Anterior cingulate cortex (tissue), 58 donors: ENCODE measurements at places on chromosomes 4 and X.

- no peak for DNase-seq
Observed at GRCh38 chrX:71622576-71623450, 4.5 kb upstream of the CXCR3 start.

GRCh38 chr4:41409594-41409895 lies 128.4 kb upstream of the LIMCH1 start:
- no peak for DNase-seq

- no peak for DNase-seq
Observed at GRCh38 chrX:47644557-47645091, 5.7 kb downstream of the ELK1 start.

GRCh38 chr4:41537292-41537890 lies 566 bp upstream of the LIMCH1 start:
- DNase-seq, result no peak

DNA sequence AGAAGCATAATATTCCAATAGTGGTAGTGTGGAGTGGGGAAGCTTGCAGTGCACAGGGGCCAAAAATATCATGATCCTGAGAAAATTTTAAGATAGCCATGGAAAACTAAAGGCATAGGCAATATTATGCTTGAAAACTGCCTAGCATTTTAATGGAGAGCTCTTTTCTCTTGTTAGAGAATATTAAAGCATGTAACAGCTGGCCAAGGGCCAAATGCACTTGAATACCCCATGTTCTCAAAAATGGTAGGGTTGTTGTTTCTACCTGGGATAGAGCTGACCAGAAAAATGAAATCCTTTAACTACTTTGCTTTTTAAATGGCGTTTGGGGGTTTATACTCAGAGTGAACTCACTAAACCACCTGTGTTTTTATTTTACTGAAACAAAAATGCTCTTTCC lies 739.6 kb upstream of the SLIT2 start:
- DNase-seq, result no peak

GRCh38 chr4:39682138-39682537 lies 15.8 kb upstream of the UBE2K start:
- DNase-seq, result no peak

DNA sequence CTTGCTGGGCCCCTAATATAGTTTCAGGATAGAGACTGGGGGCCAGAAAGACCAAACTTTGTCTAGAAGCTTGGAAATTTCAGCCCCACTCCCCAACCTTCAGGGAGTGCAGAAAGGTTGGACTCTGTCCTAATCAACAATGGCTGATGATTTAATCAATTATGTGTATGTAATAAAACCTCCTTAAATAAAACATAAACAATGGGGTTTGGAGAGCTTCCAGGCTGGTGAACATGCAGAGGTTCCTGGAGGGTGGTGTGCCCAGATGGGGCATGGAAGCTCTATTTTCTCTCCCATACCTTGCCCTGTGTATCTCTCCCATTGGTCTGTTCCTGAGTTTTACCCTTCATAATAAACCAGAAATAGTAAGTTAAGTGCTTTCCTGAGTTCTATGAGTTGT lies 174.2 kb downstream of the GC start:
- DNase-seq, result no peak

- no peak for DNase-seq
Observed at GRCh38 chrX:109508915-109509314, 27.0 kb upstream of the GUCY2F start.

- no peak for DNase-seq
Observed at GRCh38 chr4:39841894-39842293, 135.8 kb downstream of the PDS5A start.

- no peak for DNase-seq
Observed at GRCh38 chrX:18596096-18596495, 75.8 kb downstream of the RS1 start.

DNA sequence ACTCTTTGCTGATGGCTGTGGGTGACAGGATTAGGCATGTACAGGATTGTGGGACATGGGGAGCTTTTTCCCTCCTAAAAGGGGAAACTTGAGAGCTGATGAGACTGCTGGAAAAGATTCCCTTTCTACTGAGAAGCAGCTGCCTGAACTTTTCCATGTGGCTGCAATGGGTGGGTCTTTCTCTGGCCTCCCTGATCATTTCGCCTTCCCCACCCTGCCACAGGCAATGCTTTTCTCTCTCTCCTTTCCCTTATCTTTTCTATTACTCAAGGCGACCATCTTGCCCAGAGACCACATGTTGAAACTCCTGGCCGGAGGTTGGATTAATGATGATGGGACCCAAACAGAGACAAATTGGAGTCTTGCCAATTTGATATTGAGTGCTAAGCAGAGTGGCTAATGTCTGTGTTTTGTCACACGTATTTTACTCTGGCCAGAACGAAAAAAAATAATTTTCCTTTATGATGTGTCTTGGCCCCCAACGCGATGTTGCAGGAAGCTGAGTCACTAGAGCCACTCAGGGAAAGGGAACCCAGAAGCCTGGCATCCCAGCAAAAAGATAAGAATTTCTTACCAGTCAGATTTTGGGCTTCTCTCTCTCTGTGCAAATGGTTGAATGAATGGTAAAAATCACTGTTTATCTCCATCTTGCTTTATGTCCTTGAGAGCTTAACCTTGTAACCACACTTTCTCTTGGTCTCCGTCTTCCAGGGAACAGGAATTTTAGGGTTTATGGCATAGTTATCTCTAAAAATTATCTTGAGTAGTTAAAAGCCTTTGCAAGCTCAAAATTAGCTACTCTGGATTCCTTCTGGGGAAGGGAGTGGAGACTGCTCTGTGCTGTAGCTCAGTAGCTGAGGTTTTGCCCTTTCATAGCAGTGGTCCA lies 19.4 kb upstream of the ATP8A1 start:
- DNase-seq, result no peak

GRCh38 chrX:31608638-31609037 lies 536.8 kb upstream of the FTHL17 start:
- DNase-seq, result no peak

GRCh38 chr4:85613901-85614300 lies 139.0 kb downstream of the ARHGAP24 start:
- no peak for DNase-seq

DNA sequence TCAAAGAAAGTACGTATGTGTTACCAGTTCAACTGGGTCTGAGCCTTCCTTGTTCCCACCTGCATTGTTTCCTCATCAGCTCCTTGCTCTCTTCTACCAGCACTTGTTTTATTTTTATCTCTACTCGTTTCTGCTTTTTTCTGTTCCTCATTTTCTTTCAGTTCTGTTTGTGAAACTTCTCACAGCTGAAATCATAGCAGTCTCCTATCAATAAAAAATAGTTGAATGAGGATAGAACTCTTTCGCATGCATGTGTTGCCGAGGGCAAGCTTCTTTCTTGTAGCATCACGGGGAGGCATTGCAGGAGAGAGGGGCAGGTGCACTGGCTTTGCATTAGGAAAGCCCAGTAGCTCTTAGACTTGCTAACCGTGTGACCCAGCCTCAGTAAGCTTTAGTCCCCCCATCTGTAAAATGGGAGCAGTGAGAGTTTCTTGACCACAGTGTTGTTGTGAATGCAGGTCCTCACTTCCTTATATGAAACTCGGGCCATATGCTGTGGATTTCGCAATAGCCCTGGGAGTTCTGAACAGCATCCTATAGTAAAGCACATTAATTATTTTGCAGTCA lies 24.7 kb downstream of the OFD1 start:
- DNase-seq, result no peak

DNA sequence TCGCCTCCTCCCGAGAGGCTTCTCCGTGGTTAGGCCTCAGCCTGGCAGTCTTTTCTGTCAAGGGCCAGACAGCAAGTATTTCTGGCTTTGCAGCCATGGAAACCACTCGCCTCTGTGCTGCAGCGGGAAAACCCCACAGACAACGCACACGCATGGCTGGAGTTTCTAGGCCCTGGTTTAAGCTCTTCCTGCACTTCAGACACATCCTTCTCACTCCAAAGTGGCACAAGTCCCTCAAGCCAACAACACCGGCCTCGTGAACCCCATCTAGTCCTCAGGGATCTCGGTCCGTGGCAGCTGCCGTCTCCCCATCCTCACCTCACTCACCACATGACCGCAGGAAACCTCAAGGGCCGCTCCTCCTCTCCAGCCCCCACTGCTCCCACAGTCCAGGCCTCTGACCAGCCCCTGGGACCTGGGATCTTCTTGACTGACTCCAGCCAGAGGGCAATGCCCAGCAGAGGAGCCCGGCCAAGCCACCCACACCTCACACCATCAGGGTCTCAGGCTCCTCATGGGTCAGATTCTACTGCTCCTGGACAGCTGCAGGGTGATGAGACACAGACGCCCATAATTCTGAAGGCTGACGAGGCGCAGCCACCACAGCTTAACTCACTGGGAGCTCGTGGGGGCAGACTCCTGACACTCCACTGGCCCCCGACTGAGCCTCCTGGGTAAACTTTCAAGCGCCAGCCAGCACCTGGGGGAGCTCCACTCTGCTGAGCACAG lies 21.7 kb downstream of the LETM1 start:
- DNase-seq, result no peak

DNA sequence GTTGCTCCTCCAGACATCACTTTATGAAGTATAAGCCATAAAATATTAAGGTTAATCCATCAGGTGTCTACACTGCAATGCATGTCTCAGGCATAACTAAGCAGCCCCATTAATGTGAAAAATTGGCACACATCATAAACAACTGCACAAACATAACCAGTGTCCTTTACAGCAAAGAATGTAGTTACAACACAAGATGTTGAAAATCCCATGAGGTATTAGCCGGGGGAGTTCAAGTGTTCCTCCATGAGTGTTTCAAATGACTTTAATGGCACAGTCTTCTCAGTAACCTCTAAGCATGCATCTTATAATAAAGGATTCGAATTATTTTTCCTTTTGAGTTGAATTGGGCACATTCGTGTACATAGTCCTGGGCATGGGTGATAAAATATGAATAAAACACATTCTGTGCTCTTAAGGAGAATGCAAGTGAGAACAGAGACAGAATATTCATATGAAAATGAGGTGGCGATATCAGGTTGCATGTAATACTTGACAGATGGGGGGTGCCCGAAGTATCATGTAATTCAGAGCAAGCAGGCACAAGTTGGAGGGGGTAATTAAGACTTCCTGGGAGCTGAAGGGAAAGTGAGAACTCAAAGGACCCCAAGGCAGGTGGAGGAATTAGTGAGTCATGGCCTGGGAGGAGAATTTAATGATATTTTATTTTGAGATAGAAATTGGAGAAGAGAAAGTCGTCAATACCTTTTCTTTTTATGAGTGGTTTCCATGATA lies 18.2 kb upstream of the VCX2 start:
- DNase-seq, result no peak

DNA sequence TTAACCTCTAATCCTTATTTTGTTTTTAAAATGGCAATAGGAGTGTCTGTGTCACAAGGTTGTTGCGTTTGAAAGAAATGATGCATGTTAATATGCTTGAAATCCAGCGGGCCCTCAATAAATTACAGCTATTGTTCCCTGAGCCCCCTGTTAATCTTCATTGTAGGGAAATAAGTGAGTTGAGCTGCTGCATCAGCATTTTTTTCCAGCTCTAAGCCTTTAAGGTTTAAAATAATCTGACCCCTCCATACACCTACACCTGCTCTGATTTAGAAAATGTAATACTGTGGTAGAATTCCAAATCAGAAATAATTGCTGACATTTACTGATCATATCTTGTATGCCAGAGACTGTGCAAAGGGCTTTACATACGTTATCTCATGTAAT lies 2.6 kb upstream of the MSMO1 start:
- DNase-seq, result no peak

DNA sequence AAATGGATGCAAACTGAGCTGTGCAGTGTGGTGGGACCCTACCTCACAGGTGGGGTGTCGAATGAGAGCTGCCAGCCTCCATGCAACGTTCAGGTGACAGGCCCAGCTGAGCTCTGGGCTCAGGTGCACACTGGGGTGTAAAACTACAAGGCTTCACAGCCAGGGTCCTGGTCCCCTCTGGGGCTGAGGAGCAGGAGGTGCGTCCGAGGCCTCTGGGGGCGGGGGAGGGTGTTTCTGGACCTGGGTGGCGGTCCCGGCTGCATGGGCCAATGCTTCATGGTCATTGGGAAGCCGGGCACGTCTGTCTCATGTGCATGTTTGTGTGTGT lies 26.5 kb upstream of the SORCS2 start:
- no peak for DNase-seq

DNA sequence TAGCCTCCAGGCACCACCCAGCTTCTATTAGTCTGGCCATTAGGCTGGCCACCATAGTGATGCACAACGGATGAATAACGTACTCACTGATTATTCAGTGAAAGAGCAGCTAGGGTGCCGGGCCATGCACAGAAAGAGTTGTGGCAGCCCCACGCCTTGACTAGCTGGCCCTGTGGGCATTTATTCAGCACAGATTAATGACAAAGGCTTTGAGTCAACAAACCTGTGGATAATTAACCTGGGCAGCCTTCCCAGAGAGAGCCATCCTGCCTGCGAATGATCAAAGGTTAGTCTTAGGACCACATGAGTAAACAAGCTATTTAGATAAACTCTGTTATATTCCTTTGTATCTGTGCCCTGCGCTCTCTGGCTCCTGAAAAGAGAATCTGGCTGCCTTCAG lies 37.2 kb downstream of the MAP9 start:
- DNase-seq, result no peak

- no peak for DNase-seq
Observed at GRCh38 chr4:101019941-101020401, 327.4 kb downstream of the PPP3CA start.

DNA sequence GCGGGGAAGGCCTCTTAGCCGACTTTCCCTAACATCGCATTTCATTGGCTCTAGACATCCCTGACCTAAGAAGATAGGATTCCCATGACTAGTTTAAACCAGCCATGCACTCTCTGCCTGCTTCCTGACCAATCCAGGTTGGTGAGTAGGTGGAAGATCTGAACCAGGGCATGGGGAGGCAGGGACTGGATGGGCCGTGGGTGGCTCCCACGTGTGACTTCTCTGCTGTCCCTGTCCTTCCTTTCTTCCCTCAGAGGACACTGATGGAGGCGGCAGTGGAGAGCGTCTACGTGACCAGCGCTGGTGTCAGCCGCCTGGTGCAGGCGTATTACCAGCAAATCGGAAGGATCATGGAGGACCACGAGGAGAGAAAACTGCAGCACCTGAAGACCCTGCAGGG lies 90.7 kb downstream of the EVC start:
- DNase-seq, result no peak

DNA sequence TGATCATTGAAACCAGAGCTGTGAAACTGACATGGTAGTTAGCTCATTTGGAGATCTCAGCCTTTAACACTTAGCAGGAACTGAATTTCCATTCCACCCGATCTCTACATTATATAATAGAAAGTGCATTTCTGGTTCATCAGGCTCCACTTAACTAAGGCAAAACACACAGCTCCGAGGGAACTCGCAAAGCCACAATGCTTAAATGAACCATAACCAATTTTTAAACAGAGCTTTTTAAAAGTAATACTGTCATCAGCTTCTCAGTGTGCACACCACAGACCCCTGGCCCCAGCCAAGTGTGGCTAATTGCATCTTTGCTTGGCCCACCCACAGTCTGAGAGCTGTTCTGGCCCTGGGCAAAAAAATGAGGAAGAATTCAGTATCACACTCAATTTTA lies 66.1 kb downstream of the DCHS2 start:
- DNase-seq, result no peak

DNA sequence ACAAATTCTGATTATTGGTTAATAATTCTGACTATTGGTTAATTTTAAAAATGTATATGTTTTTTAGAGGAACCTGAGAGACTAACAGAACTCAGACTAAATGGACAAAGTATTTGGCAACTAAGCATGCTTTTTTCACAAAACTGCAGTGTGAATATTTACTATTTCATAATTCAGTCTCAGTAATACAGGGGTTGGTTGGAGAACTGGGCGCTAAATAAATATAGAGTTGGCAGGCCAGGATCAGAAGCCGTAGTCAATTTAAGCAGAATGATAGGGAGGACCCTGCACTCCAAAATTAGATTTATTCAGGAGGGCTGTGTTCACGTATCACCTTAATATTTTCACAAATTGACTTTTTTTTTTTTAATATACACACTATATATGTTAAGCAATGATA lies 5.8 kb downstream of the TIGD2 start:
- DNase-seq, result no peak
